ENCODE measurements at places on chromosomes 3 and 15. TPM values are rescaled to one million over a fixed set of nuclear protein-coding genes. Genes with fewer than 3 reads are reported as not detected.

Gene MED12L
- 7.1 TPM for total RNA-seq

Gene ISLR
- not detected for total RNA-seq

Gene P2RY1
- 2.1 TPM for total RNA-seq

Gene HACL1
- total RNA-seq: 22.8 TPM

Gene GHSR
- total RNA-seq: not detected

Gene ZNF106
- 65.8 TPM for total RNA-seq

Gene ZNF385D
- not detected for total RNA-seq

Gene ACVR2B
- total RNA-seq: 10.3 TPM

Gene SLC28A2
- not detected for total RNA-seq

Gene RTP3
- not detected for total RNA-seq

Gene SLC12A8
- 1.4 TPM for total RNA-seq

Gene TP63
- total RNA-seq: 5.6 TPM

Gene TUSC7
- total RNA-seq: not detected

Gene DHX36
- total RNA-seq: 82.1 TPM

Gene EPHA3
- total RNA-seq: not detected

Gene CCR2
- total RNA-seq: 1.1 TPM

Gene SLC30A4
- 0.74 TPM for total RNA-seq

Gene DNAH12
- total RNA-seq: 0.11 TPM

Gene SLC12A1
- not detected for total RNA-seq

Gene TNFSF10
- 54.8 TPM for total RNA-seq

Gene BFSP2
- not detected for total RNA-seq

Gene GOLGA8K
- 0.89 TPM for total RNA-seq

Gene ROPN1B
- total RNA-seq: not detected

Gene RTF1
- total RNA-seq: 40.7 TPM

Gene CACNA2D2
- 0.46 TPM for total RNA-seq

Gene ACTC1
- not detected for total RNA-seq

Gene STAB1
- 0.07 TPM for total RNA-seq

Gene KNSTRN
- 48.1 TPM for total RNA-seq

Gene GRK7
- total RNA-seq: not detected

Gene DCP1A
- total RNA-seq: 44.3 TPM

Gene ACAD11
- 14.9 TPM for total RNA-seq

Gene CEP19
- 3.7 TPM for total RNA-seq

Gene CX3CR1
- total RNA-seq: 0.48 TPM

Gene DLL4
- total RNA-seq: 0.14 TPM

Gene FAM81A
- total RNA-seq: 0.69 TPM
